ENCODE measurements at places on chromosomes 3 and 15.

DNA sequence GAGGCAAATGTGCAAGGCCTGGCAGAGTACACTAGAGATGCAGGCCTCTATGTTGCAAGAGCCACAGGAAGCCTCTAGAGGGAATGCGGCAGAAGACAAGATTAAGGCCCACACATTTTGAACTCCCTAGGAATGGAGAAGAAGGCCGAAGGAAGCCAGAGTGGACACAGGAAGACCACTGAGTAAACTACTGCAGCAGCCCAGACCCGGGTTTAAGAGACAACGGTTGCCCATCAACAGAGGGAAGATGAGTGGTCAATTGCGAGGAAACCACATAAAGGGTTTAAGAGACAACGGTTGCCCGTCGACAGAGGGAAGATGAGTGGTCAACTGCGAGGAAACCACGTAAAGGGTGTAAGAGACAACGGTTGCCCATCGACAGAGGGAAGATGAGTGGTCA lies 14.6 kb downstream of the CHSY1 start:
- DNase-seq = no peak

DNA sequence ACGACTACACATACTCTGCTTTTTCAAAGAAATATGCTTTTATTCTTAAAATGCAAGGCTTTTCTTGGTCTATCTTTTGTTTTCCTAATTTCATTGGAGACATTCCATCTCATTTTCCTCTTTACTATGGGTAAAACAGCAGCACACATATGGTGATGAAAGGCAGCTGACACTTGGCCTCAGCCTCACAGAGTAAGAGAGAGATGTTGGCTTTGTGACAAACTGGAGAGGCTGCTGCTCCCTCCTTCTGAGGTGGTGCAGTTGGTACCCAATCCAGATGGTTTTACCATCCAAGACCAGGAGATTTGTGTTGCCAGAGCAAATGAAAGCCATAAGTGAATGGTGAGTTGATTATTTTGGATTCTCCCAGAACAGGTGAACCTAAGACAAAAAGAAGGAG lies 13.2 kb upstream of the SLC2A2 start:
- DNase-seq = no peak

DNA sequence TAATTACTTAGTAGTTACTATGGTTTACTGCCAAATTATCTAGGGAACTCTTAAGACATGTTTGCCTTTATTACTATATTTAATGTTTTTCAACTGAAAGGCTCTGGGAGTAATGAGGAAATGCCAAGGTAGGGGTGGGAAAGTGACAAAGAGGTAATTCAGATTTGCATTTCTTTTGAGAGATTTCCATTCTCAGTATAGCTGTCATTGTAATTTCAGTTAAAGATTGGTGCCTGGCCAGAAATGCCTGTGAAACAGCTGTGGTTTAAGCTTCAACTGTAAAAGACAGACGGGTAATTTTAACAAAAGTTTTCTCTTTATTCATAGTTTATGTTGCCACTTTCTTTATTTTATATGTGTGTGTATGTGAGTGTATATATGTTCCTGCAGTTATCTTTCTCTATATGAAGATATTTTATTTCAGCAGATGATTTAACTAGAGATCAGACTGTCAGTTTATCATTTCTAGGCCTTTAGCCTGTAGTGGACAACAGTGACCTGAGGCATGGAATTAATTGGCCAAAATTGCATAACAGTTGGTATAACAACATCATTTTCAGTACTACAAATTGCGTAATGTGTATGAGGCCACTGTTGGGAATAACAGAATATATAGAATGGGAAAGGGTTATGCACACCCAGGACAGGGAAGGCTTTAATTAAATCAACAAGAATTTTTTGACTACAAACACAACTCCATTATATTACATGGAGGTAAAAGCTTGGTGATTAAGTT lies 119.0 kb downstream of the BBX start:
- DNase-seq = peak; percentile 37

GRCh38 chr3:114758831-114759699 lies 388.0 kb downstream of the ZBTB20 start:
- DNase-seq = peak; percentile 68

DNA sequence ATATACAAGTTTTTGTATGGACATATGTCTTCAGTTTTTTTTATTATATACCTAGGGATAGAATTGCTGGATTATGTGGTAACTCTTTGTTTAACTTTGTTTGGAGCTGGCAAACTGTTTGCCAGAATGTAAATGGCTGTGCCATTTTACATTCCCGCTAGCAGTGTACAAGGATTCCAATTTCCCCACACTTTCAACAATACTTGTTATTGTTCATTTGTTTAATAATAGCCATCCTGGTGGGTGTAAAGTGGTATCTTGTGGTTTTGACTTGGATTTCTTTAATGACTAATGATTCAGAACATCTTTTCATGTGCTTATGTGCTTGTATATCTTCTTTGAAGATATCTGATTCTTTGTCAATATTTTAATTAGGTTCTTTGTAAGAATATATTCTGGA lies 64.4 kb downstream of the ZNF609 start:
- DNase-seq = no peak

GRCh38 chr3:183394150-183394549 lies 34.3 kb downstream of the MCF2L2 start:
- no peak for DNase-seq

DNA sequence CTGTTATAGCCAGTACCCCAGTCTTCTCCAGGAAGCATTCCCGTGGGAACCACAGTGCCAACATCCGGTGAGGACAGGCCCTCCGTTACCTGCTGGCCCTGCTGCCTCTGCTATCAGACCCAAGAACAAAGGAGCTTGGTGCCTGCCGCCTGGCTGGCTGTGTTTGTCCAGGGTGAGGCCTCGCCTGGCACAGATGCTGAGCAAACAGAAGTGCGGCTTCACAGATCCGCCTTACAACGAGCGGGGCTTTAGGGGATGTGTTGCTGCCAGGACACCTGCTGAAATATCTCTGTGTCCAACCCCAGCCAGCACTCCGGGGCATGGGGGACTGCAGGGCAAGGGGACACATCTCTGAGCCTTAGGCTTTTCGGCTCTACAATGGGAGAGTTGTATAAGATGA lies 2.2 kb upstream of the EPHB3 start:
- DNase-seq = no peak

DNA sequence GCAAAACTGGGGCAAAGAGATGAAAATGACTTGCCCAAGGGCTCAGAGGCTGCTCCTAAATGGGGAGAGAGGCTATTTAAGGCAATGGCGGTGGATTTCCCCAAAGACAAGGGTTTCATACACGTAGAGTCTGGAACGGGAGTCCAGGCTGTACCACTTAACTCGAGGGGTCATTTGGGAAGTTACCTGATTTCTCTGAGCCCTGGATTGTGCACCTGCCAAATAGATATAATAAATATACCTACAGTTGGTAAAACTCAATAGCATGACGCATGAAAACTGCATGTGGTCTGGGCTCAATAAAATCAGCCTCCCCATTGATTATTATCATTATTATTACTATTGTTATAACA lies 1.3 kb upstream of the ITPR1 start:
- peak; percentile 20 for DNase-seq

DNA sequence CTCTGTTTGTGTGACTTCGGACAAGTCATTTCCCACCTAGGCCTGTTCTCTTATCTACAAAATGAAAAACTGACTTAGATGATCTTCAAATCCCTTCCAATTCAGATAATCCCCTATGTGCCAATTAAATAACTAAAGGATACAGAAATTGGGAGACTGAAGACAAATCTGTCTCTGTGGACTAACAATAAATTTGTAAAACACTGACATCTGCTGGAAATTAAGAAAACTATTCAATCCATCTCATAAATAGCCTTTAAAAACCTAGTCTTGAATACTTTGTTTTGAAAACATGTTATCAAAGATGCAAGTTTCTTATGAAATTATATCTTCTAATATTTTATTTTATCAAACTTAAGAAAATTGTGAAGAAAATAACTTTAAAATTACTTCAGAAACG lies 38.3 kb downstream of the MTHFS start:
- no peak for DNase-seq

GRCh38 chr15:65958835-65959234 lies 89.5 kb downstream of the RAB11A start:
- DNase-seq = no peak

GRCh38 chr3:126267976-126268615 lies 87.7 kb upstream of the ALDH1L1 start:
- no peak for DNase-seq

- DNase-seq = no peak
These were observed 30.3 kb downstream of the SYN2 start for GRCh38 chr3:12034440-12034839.

DNA sequence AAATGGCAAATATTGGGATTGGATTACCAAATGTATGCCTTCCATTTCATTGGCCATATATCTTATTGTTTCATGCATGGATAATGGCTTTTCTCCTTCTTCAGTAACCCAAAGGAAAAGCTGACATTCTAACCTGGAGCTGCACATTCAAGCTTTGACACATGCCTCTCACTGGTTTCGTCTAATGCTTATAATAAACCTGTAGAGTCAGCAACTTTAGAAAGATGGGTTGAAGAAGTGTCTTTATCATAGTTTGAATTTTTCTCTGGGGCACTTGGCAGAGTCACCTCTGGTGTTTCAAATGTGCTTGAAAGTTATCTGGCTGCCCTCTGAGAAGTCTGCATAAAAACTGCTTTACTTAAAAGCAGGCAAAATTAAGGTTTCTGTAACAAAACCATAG lies 55.4 kb upstream of the GOLGA8A start:
- DNase-seq = no peak

GRCh38 chr3:21585216-21585740 lies 165.7 kb downstream of the ZNF385D start:
- no peak for DNase-seq

DNA sequence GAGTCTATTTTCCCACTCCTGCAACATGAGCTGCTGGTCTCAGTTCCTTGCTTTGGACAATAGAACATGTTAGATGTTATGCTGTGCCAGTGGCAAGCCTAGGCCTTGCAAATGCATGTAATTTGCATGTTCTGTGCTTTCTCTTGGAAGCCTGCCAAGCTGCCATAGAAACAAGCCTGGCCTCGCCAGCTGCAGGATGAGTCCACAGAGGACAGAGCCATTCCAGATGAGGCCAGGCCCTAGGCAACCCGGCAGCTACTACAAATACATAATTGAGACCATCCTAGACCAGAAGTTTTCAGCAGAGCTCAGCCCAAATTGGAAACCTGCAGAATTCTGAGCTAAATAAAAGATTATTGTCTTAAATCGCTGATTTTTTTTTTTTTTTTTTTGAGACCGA lies 39.6 kb downstream of the TRIM69 start:
- no peak for DNase-seq

- DNase-seq = no peak
These were observed 46.7 kb downstream of the ALCAM start for GRCh38 chr3:105413343-105413887.

- no peak for DNase-seq
These were observed 110.8 kb upstream of the MME start for GRCh38 chr3:154969366-154969765.

DNA sequence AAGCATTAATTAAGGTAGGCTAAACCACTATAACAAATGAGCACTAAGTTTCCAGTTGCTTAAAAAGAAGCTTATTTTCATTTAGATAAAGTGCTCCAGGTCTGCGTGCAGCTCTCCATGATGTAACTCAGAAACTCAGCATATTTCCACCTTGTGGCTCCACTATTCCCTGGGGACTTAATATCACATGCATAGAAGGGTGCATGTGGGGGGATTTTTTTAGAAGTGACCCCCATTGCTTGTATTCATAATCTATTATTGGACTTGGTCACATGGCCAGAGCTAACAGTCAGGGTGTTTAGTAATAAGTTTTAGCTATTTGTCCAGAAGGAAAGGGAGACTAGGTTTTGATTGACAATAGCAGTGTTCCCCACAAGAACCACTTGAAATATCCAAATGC lies 86.8 kb downstream of the TMCO5A start:
- no peak for DNase-seq

DNA sequence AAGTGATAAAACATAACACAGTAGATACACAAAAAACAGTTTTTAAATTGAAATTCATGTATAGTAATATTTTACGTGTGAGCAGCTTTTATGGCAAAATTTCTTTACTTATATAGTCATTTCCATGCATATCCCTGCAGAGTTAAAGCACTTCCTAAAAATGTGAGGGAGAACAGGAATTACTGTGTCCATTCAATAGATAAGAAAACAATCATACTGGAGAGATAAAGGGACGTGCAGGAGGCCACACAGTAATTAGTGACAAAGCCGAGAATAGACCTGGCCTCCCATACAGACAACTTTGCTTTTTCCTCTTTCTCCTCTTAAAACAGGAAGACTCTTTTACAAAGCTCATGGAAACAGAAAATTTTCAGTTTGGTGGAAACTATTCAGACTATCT lies 247.5 kb downstream of the CDIN1 start:
- no peak for DNase-seq

DNA sequence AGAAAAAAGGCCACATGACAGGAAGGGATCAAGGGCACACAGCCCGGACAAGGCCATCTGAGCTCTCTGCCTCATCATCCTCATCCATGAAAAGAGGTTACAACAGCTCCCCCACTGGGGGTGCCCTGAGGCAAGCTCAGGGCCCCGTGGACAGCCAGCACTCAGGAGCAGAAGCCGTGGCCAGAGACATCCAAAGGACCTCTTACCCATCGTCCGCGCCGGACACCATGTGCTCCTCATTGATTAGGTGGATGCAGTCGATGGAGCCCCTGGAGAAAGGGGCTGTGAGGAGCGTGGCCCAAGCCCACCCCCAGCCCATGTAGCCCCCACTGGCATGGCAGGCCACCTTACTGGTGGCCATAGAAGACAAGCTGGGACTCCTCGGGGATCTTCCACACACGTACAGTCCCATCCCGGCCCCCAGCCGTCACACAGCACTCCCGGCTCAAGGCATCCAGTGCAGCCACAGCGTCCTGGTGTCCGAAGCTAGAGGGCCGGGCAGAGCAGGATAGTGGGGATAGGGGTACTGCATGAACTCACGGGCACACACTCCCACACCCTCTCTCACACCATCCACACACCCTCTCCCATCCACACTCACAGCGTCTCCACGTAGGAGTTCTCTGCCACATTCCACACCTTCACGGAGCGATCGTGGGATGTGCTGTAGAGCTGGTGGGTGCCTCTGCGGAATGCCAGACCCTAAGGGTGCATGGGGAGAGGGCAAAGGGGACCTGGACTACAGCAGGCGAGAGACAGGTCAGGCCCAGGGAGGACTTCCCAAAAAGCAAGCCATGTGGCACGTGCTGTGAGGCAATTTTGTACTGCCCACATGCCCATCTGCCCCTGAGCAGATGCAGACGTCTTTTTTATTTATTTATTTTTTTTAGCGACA lies 6.5 kb downstream of the RRP9 start:
- no peak for DNase-seq

DNA sequence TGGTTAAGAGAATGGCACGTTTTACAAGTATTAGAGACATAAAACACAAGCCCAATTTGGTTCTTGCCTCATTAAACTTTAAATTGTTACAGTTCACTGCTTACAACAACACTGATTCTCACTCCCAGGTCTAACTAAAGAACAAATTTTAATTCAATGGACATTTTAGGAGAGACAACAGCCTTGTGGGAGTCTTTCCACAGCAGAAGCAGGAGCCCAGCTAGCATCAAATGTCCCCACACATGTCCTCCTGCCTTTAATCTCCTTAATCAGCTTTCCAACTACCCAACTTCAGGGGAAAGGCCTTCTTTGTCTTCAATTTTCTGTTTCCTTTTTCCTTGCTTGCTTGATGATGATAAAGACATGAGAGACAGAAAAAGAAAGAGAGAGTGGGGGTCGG lies 287.8 kb upstream of the WNT5A start:
- DNase-seq = no peak

GRCh38 chr15:81901319-81901718 lies 144.5 kb downstream of the MEX3B start:
- DNase-seq = no peak

- DNase-seq = no peak
These were observed 52.0 kb upstream of the ATG7 start for GRCh38 chr3:11220230-11220629.

- DNase-seq = peak; percentile 90
These were observed 23.6 kb downstream of the RHCG start for GRCh38 chr15:89472785-89473256.

Data from astrocyte of the hippocampus (primary cell).